Endothelial cell of umbilical vein (primary cell): ENCODE measurements at places on chromosomes 5 and 9. TPM values are rescaled to one million over a fixed set of nuclear protein-coding genes. Genes with fewer than 3 reads are reported as not detected.

GRCh38 chr9:132752877-132753592, 82.8 kb downstream of the GTF3C4 start:
- DNase-seq: no peak

DNA sequence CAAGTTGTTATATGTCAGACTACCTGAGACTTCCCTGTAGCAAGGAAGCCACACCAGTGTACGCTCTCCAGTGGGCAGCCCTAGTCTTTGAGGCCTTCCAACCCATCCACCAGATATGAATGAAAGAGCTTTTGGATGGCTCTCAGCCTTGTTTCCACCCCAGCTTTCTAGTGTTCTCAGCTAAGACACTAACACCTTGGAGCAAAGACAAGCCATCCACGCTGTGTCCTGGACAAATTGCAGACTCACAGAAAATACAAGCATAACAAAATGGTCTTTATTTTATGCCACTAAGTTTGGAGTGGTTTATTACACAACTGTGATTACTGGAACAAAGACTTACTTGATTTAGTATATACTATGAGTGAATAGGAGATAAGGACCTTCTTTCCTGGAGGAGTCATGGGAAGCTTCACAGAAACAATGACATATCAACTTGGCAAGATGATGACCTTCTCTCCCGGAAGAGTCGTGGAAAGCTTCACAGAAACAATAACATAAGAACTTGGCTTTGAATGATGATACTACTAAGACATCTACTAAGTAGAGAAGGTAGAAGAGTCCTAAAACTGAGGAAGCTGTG, 134.0 kb upstream of the VCAN start:
- no peak for DNase-seq

- DNase-seq: no peak
Observed at GRCh38 chr5:157106630-157107461, 2.0 kb downstream of the HAVCR2 start.

DNA sequence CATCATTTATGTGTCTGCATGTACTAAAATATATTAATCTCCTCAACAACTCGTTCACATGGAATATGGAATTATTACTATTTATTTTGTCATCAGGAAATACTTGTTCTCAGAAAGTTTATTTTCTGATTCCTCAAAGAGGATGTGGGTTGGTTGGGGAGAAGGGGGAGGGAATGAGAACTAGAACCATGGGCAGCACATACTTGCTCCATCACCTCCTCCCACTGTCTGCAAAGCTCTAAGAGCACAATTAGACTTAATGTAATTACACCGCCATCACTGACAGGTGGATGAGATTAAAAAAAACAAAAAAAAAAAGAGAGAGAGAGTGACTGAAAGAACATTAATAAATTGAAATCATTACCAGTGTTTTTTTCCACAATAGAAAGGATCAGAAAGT, 98.2 kb downstream of the OXCT1 start:
- DNase-seq: no peak

GRCh38 chr9:79902825-79903600, 331.2 kb downstream of the TLE4 start:
- no peak for DNase-seq

- peak; percentile 71 for DNase-seq
Observed at GRCh38 chr5:127878174-127878750, 175.1 kb downstream of the CCDC192 start.

DNA sequence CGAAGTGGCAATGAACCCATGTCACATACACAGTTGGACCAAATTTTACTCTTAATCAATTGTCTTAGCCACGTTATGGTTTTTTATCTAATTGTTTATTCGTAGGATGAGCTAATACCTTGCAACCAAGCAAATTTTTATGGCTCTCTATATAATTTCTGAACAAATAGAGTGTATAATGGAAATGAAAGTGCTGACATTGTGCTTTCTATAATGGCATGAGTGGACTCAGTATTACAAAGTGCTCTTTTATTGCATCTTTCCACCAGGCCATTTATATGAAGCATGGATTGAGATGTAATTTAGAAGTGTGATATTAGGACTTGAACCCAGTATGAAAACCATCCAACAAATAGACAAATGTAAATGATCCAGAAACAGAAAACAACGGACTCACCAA, 1096.0 kb downstream of the DTWD2 start:
- DNase-seq: no peak

GRCh38 chr5:168159425-168159824, 132.0 kb upstream of the WWC1 start:
- no peak for DNase-seq

- DNase-seq: peak; percentile 67
Observed at GRCh38 chr9:94872891-94873511, 146.5 kb downstream of the AOPEP start.

GRCh38 chr9:92749934-92750315, 14.7 kb downstream of the BICD2 start:
- DNase-seq: no peak

GRCh38 chr9:36902861-36903524, 131.1 kb downstream of the PAX5 start:
- no peak for DNase-seq

DNA sequence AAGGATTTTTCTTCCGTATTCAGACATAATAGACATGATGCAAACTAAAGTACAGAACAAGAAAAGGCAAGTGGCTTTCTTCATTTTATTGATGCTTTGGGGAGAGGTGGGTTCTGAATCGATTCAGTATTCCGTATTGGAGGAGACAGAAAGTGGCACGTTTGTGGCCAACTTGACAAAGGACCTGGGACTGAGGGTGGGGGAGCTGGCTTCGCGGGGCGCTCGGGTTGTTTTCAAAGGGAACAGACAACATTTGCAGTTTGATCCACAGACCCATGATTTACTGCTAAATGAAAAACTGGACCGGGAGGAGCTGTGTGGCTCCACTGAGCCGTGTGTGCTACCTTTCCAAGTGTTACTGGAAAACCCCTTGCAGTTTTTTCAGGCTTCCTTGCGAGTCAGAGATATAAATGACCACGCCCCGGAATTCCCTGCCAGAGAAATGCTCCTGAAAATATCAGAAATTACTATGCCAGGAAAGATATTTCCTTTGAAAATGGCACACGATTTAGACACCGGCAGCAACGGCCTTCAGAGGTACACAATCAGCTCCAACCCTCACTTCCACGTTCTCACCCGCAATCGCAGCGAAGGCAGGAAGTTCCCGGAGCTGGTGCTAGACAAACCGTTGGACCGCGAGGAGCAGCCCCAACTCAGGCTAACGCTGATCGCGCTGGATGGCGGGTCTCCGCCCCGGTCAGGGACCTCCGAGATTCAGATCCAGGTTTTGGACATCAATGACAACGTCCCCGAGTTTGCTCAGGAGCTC, 551 bp downstream of the PCDHB6 start:
- no peak for DNase-seq

DNA sequence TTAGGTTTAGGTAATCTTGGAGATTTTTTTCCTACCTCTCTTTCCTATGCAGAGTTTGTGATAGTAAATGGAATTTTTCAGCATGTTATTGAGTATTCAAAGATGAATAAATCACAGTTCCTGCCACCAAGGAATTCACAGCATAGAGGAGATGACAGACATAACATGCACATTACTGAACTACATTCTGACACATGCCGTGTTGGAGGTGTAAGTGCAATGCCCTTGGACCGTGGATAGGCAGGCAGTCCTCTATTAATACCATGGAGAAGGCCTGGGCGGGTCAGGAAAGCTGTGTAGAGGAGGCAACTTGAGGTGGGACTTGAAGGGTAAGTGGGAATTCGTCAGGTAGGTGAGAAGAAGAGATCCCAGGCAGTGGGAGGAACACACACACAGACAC, 43.9 kb downstream of the MCCC2 start:
- DNase-seq: no peak

GRCh38 chr9:31519424-31519823, 865.0 kb upstream of the ACO1 start:
- no peak for DNase-seq

- no peak for DNase-seq
Observed at GRCh38 chr9:3909966-3910650, 384.3 kb upstream of the RFX3 start.

DNA sequence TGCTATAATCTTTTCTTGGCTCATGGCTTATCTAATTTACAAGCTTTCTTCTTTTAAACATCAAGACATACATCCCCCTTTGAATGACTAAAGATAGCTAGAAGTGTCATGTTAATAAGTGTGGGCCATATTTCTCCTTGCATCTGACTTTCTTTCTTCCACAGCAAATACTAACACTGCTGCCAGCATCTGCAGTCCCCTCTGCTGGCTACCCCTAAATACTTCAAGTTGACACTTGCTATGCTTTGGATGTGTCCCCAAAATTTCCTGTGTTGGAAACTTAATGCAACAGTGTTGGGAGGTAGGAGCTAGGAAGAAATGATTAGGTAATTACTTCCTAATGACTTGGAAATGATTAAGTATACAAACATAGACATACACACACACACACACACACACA, 459.0 kb upstream of the ST8SIA4 start:
- DNase-seq: no peak

DNA sequence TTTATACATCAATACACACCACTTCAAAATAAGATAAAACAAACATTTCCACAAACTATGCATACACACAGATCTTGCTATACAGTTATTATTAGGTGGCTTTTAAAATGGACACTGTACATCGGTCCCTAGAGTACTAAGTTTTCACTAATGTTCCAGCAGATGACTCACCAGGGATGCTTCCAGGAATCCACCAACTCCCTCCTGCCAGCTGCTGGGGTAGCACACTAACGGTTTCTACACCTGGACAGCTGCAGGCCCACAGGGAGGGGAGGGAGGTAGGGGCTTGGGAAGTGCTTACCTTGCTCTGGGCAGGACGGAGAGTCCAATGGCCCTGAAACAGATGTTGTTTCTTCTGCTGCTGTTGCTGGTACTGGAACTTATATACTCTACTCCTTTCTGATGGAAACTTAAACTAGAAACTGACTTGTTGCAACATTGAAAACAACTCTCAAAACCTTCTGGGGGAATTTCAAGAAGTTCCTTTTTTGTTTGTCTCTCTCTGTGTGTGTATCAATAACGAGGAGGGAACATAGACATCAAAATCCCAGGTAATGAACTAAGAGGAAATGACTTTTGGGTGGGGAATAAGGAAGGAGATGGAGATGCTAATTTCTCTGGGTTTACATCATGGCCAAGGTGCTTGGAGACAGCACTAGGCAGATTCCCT, at the start of gene IL12B:
IL12B (minus strand) TSS at position 357 of the 670 bp plus-strand sequence. CDS start 3,705 bp downstream, outside the sequence.
- no peak for DNase-seq

DNA sequence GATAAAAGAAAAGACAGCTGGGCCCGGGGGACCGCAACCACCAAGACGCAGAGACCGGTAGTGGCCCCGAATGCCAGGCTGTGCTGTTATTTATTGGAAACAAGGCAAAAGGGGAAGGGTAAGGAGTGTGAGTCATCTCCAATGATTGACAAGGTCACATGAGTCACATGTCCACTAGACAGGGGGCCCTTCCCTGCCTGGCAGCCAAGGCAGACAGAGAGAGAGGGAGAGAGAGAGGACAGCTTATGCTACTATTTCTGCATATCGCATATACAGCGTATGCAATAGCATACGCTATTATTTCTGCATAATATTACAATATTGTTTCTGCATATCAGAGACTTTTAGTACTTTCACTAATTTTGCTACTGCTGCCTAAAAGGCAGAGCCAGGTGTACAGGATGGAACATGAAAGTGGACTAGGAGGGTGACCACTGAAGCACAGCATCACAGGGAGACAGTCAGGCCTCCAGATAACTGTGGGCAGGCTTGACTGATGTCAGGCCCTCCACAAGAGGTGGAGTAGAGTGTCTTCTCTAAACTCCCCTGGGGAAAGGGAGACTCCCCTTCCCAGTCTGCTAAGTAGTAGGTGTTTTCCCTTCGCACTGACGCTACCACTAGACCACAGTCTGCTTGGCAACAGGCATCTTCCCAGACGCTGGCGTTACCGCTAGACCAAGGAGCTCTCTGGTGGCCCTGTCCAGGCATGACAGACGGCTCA, 50.3 kb downstream of the RFX3 start:
- peak; percentile 23 for DNase-seq

DNA sequence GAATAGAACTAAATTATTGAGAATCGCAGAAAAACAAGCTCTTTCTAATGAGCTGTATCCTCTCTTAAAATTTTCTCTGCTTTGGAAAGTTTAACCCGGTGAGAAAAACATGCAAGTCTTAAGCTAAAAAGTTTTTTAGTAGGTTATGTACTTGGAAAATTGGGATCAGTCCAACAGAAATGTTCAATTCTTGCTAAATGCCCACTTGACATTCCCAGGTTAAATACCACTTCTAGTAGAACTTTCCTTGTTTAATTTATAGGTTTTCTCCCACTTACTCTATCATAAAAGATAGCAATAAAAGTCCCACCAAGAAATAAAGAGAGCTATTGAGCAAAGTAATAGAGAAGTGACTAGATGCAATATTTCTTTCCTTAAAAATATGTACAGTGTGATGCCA, 157.1 kb downstream of the CCDC192 start:
- DNase-seq: no peak

DNA sequence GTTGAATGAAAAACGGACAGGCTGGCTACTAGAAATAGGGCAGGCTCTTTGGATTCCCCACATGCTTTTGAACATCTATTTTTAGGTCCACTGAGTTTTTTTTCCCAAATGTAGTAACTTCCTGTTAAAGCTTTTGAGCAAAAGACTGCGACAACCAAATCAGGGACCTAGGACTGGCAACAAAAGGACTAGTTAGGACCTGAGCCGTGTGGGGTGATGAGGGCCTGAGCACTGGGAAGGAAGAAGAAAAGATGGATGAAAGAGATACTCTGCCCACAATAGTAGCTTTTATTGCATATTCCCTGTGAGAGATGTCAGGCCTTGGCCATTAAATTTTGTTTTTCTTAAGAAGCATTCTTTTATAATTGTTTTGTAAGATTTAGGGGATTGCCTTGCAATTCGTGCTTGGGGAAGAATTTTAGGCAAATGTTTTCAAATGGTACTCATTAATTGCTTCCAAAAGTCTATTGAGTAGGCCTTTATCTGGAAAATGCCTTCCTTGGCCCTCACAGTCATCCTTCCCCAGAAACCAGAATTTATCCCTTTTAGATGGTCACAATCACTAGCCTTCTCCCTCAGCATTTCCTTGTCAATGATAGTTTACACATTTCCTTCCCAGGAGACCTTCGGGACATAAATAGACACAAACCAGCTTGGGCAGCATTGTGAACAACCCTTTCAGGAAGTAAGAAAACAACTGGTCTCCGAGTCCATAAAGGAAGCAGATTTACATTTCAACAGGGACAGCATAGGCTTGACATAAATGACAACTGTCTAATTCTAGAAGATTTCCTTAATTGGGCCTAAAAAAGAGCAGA, 166.5 kb downstream of the RMI1 start:
- peak; percentile 26 for DNase-seq

DNA sequence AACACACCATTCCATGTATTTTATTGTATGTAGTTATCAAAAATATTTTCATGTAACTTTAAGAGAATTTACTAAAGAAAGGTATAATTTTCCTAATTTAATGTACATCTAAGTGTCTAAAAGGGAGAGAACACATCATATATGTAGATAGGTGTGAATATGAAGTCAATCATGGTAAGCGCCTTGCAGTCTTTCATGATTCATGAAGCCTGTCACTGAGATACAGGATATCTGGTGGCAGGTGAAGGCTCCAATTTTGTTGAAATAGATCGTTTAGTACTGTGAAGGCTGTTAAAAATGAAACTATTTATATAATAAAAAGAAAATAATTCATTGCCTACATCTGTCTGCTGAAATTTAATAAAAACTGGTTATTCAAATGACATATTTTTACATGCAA, 15.5 kb upstream of the RGMB start:
- no peak for DNase-seq

The ARL14EPL gene
- total RNA-seq: 0.58 TPM in 1 of 2 replicates, not detected in the other

The RELL2 gene
- 3.1 and 3.6 TPM in 2 replicates for total RNA-seq

The MYO10 gene
- 144 and 148 TPM in 2 replicates for total RNA-seq

The NUP155 gene
- 35.5 and 36.6 TPM in 2 replicates for total RNA-seq

The SPINK7 gene
- not detected in 2 replicates for total RNA-seq

The SLC1A3 gene
- total RNA-seq: 0.44 TPM in 1 of 2 replicates, not detected in the other

The MZB1 gene
- total RNA-seq: not detected in 2 replicates

The ENTREP1 gene
- 5.0 and 7.1 TPM in 2 replicates for total RNA-seq
